ENCODE measurements at places on chromosomes 7 and 10. TPM values are rescaled to one million over a fixed set of nuclear protein-coding genes. Genes with fewer than 3 reads are reported as not detected.

DNA sequence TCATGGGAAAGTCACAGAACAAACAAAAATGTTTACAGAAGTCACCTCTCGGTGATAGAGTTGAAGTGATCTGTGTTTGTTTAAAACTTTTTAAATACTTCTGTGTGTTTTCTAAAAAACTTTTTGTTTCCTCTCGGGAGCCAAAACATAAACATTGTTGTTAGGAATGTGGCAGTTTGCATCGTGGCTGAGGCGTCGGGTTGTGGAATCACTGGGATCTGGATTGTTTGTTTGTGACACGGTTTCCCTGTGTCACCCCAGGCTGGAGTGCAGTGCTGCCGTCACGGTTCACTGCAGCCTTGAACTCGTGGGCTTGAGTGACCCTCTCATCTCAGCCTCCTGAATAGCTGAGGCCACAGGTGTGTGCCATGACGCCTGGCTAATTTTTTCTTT, 29.0 kb upstream of the SUN1 start:
- DNase-seq, result no peak

GRCh38 chr7:95056901-95057300, 149.5 kb downstream of the PPP1R9A start:
- peak; percentile 69 for DNase-seq

DNA sequence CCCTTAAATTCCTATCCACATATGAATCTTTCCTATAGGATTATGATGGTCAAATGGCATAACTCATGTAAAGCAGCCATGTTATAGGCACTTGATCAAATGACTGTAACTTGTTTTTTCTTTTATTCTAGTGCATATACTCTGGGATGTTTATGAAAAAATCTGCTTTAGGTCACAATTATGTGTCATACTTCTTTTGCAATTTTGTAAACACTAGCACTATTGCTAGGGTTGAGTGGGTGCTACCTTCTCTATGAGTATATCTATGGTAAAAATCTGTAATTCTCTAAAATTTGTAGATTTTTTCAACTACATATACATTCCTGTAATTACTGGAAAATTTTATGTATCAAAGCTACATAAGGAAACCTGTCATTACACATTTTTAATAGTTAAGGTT, 50.0 kb downstream of the HGF start:
- no peak for DNase-seq

- DNase-seq, result no peak
Measured at GRCh38 chr10:80896076-80896475, 358.4 kb downstream of the SH2D4B start.

- DNase-seq, result no peak
Measured at GRCh38 chr7:41900532-41900931, 197.6 kb upstream of the INHBA start.

- peak; percentile 78 for DNase-seq
Measured at GRCh38 chr10:102629661-102630614, 14.3 kb upstream of the TRIM8 start.

The ZNF655 gene
- 48.0 TPM for polyA plus RNA-seq
